ENCODE measurements at places on chromosomes 5 and 9.

DNA sequence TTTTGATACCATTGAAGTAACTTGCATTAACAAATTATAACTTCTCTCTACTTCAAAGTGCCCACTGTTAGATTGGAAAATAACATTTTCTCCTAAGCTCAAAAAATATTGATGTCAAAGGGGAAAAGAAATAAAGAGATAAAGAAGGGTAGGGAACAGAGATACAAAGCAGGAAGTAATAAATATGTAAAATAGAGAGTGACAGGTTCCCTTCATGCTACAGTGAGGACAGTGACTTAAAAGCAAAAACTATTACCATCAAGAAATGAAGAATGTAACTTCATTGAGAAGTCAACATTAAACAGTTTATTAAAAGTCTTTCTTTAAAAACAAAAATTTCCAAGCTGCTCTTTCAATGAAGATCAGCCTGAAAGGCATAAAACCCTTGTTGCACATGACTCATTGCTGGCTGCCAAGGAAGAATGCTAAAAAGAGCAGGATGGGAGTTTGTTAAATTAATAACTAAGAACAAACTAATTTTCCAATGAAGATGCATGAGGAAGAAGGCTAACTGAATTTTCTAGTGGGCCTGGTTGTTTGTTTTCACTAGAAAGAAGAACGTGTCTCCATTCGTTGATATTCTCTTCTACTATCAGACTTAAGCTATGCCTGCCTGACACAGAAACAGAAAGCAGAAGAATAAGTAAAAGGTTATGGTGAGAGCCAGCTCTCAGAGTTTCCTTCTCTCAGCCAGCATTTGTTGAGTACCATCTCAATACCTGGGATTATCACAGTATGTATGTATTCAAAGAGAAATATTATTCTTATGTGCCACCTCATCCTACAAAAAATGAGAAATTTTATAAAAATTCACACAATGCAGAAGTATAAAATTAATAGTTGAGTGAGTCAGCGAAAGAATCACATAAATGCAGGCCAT lies 197.8 kb upstream of the NREP start:
- DNase-seq = peak; percentile 65

- no peak for DNase-seq
Measured at GRCh38 chr9:34521406-34522045, 1.3 kb downstream of the ENHO start.

DNA sequence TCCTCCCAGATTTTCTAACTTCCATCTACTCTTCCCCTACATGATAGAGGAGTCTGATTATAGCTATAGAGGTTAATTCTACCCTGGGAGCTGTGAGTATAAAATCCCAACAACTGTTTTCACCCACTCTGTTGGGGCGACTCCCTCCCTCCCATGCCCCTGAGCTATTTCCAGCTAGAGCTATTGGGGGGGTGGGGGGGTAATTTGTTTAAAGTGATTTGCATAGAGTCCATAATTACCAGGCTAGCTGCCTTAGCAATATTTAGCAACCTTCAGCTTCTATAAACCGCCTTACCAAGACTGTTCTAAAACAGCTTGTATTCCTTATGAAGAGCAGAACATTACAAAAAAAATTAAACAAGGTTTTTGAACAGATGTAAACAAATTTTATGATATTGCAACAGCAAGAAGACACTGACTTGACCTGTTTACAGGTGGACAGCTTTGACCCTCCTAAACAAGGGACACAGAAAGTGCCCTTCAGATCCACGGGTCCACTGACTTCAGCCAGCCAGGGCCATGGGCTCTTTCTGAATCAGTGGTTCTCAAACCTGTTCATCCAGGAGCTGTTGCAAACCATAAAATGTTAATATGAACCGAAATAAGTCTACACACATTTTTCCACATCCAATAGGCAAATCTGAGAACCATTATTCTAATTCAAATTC lies 98.2 kb downstream of the OTULIN start:
- no peak for DNase-seq

GRCh38 chr9:136763649-136764035 lies 676 bp downstream of the LCN15 start:
- DNase-seq = no peak

GRCh38 chr9:21428235-21428634 lies 12.0 kb upstream of the IFNA1 start:
- DNase-seq = no peak

DNA sequence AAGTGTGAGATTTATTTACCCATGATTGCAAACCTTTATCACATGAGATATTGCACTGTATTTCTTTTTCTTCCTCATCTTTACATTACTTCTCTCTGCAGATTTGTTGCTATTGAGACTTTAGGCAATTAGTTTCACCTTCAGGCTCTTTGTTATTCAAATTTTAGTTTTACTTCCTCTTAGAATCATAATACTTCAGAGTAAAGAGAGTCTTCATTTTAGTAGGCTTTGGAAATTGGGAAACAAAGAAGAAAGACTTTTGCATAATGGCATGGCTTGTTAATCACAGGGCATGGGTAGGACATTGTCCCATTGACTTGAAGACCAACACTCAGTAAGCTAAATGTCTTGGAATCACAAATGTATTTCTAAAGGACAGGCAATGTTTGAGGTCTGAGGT lies 1.2 kb upstream of the PCDHGA5 start:
- DNase-seq = no peak

DNA sequence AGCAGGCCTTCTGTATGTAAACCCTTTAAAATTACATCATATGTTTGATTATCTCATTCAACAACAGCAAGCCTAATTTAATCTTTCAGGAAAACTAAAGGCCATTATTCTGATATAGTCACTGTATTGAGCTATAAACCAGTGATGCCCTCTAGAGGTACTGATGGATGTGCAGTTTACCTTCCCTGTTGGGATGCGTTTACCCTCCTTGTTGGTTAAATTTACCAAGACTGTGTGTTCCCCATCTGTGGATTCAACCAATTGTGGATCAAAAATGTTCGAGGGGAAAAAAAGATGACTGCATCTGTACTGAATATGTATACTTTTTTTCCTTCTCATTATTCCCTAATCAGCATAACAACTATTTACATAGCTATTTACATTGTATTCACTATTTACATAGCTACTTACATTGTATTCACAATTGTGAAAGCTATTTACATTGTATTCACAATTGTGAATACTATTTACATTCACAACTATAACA lies 3.7 kb upstream of the BAAT start:
- no peak for DNase-seq

DNA sequence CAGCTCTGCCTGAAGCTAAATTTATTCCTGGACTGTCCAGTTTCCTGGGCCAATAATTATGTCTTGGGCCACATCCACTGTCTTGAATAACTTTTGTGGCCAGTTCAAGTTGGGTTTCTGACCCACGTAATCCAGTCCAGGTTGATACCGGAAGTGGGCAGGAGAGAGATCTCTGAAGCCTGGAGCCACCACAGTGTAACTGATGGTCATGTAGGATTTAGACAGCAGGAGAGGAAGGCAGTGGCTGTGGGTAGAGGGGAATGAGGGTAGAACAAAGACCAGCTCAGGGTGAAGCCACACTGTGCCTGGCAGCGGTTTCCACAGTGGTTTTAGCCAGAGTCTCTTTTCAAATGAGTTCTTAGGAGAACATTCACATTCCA lies 30.2 kb downstream of the SH3PXD2B start:
- DNase-seq = no peak

DNA sequence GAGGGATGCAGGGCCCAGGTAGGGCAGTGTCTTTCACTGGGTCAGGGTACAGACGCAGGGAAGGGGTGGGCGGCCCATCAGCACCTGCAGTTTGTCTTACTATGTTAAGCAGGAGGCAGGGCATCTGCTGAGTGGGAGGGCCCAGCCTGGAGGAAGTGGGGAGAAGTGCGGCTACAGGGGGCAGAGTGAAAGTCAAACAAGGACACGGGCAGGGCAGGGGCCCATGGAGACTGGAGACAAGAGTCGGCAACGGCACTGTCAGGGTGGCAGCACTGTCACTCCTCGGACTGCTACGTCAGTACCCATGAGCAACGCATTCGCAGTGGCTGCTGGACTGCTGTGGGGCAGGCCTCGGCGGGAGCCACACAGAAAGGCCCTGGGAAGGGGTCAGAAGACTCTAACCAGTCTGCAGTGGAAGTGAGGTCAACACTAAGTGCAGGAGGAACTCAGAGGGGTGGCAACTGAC lies 19.7 kb downstream of the CAMSAP1 start:
- no peak for DNase-seq

- DNase-seq = no peak
Measured at GRCh38 chr5:127308945-127309344, 18.3 kb downstream of the MEGF10 start.

DNA sequence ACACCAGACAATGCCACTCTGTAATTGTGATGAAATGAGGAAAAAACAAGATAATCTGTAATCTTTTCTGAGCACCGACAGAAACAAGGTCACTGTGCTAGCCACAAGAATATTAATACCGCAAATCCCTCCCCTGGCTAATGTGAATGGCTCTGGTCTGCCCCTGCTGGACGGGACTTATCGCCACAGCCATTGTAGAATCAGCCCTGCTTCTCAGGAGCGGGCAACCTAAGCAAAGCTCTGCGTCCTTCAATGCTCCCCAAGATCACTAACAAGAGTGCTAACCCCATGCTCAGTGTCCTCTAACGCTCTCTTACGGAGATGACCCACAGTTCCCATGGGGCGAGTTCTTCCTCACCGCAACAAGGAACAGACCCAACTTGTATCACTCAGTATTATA lies 42.7 kb downstream of the OR2V1 start:
- no peak for DNase-seq

GRCh38 chr5:100726116-100726515 lies 177.0 kb downstream of the ST8SIA4 start:
- DNase-seq = no peak

Data from astrocyte (in vitro differentiated cells and primary cell).